Kidney (tissue), 22 donors: ENCODE measurements at places on chromosomes 16 and 17. TPM values are rescaled to one million over a fixed set of nuclear protein-coding genes. Genes with fewer than 3 reads are reported as not detected.

SOX15 gene
- 0.80 TPM for polyA plus RNA-seq

C1QL1 gene
- polyA plus RNA-seq = 25.4 TPM

MT1A gene
- 3.1 TPM for polyA plus RNA-seq

KRT25 gene
- not detected for polyA plus RNA-seq

KCNH4 gene
- not detected for polyA plus RNA-seq

CBLN1 gene
- 0.73 TPM for polyA plus RNA-seq

MYH8 gene
- polyA plus RNA-seq = 0.30 TPM

SYT17 gene
- polyA plus RNA-seq = 8.8 TPM

CLEC18B gene
- 46.1 TPM for polyA plus RNA-seq

KCTD11 gene
- polyA plus RNA-seq = 7.2 TPM

NPIPB8 gene
- polyA plus RNA-seq = not detected

SOX8 gene
- 0.17 TPM for polyA plus RNA-seq

DNA sequence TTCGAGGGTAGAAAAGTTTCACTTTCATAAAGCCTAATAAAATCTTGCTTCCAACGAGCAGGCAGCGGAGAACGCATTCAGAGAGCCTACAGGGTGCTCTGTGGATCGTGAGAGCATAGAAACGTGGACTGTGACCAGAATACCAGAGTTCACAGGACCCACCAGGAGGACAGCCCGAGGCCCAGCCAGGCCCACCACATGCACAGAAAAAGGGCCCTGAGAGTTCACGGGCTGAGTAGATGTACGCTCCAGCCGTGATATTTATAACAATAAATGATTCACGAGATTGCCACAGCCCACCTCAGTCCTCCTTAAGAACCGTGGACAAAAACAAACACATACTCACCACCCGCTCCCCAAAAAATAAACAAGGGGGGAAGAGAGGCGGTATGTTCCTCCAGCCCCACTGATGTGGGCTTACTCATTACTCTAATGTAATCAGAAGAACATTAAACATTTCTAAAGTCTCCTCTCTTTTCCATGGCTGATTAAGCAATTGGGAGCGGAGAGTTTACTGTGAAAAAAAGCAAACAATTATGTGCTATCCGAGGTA lies 207.2 kb downstream of the C16orf78 start:
- no peak overlapping the region for H3K27ac ChIP-seq
- no peak for DNase-seq
- no peaks in the 10 kb centered on the region for H3K4me1 ChIP-seq
- H3K4me3 ChIP-seq = peak overlapping the region; percentile 48

DNA sequence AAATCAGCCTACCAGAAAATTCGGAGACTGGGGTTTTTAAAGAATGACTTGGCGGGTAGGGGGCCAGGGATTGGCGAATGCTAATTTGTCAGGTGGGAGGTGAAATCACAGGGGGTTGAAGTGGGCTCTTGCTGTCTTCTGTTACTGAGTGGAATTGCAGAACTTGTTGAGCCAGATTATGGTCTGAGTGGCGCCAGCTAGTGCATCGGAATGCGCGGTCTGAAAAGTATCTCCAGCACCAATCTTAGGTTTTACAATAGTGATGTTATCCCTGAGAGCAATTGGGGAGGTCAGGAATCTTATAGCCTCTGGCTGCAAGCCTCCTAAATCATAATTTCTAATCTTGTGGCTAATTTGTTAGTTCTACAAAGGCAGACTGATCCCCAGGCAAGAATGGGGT lies 762 bp upstream of the RBL2 start:
- H3K27ac ChIP-seq = no peak overlapping the region
- no peaks in the 10 kb centered on the region for H3K36me3 ChIP-seq
- peaks cover 3% of the 10 kb centered on the region for H3K4me1 ChIP-seq
- DNase-seq = peak; percentile 26
- no peaks in the 10 kb centered on the region for H3K27me3 ChIP-seq
- no peak overlapping the region for H3K4me3 ChIP-seq

- H3K27me3 ChIP-seq = no peaks in the 10 kb centered on the region
- H3K27ac ChIP-seq = no peak overlapping the region
- no peaks in the 10 kb centered on the region for H3K4me1 ChIP-seq
- no peak for DNase-seq
Measured at GRCh38 chr16:24013864-24014645, 178.3 kb downstream of the PRKCB start.

DNA sequence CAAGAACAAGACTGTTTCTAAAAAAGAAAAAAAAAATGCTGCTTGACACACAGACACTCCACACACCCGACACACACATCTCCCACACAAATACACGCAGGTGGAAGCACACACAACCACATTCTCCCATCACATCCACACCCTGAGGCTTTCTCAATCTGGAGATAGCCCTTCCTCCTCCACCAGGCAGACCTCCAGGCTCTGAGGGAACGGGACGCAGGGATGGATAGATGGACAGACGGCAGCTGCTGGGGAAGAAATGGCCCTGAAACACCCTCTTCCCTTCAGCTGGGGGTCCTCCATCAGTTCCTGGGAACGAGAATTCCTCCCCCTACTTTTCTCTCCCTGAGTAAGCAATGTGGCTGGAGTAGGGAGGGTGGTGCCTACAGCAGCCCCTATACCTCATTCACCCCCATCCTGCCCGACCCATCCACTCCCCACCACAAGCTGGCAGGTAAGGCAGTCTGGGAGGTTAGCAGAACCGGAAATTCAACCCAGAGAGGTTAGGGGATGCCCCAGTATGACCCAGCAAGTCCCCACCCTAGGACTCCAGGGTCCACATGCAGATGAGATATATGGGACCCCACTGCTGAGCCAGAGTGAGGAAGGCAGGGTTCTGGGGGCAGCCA lies 4.1 kb upstream of the LITAFD start:
- no peak for DNase-seq
- no peak overlapping the region for H3K4me3 ChIP-seq
- no peaks in the 10 kb centered on the region for H3K36me3 ChIP-seq
- H3K4me1 ChIP-seq = no peaks in the 10 kb centered on the region
- H3K27me3 ChIP-seq = no peaks in the 10 kb centered on the region
- no peak overlapping the region for H3K27ac ChIP-seq

- no peak for DNase-seq
- no peak overlapping the region for H3K27ac ChIP-seq
- H3K4me1 ChIP-seq = no peaks in the 10 kb centered on the region
- no peaks in the 10 kb centered on the region for H3K36me3 ChIP-seq
- H3K27me3 ChIP-seq = no peaks in the 10 kb centered on the region
- H3K4me3 ChIP-seq = no peak overlapping the region
Measured at GRCh38 chr16:83577078-83577745, 230.6 kb upstream of the HSBP1 start.

DNA sequence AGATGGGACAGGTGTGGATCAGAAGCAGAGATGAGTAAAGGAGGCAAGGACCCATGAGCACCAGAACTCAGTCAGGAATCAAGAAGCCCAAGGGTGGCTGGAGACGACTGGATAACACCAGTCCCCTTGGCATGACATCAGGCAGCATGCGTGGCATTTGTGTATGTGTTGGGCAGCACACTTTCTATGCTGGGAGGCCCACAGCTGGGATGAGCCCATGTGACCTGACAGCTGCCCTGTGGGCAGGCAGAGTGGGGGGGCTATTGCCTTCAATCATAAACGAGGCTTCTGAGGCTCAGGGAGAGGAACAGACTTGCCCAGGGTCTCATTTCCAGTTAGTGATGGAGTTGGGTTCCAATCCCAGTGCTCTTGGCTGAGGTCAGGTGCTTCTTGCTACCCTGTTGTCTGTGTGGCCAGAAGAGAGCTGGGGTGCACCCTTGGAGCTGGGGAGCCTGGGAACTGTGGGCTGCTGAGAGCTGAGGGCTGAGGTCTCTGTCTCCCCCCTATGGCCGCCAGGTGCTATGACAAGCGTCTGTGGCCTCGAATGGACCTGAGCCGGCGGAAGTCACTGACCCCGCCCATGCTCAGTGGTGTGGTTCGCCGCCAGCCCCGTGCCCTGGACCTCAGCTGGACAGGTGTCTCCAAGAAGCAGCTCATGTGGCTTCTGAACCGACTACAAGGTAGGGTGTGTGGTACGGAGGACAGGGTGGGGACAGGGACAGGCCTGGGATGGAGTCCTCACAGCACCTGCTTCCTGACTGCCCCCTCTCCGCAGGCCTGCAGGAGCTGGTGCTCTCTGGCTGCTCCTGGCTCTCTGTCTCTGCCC lies 7.1 kb upstream of the ORAI3 start:
- DNase-seq = peak; percentile 72
- peaks cover 4% of the 10 kb centered on the region for H3K36me3 ChIP-seq
- H3K27ac ChIP-seq = peak overlapping the region; percentile 36
- no peak overlapping the region for H3K4me3 ChIP-seq
- H3K27me3 ChIP-seq = no peaks in the 10 kb centered on the region

DNA sequence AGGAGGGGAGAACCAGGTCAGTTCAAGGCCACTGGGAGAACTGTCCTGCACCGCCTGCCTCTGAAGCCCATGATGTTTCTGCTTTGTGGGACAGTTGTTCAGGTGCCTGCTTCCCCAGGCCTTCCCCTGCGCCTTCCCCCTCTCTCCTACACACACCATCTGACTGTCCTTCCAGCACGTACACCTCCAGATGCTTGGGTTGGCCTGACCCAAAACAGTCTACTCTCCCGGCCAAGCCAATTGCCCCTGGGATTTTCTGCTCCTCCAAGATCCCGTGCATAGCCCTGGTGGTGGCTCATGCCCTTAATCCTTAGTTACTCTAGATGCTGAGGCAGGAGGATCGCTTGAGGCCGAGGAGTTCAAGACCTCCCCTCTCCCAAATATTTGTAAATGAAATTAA lies 684 bp upstream of the RSAD1 start:
- peaks cover 7% of the 10 kb centered on the region for H3K36me3 ChIP-seq
- H3K4me3 ChIP-seq = peak overlapping the region; percentile 83
- no peak for DNase-seq
- no peaks in the 10 kb centered on the region for H3K27me3 ChIP-seq
- H3K4me1 ChIP-seq = peaks cover 22% of the 10 kb centered on the region

GRCh38 chr17:64387145-64387473 lies 3.6 kb downstream of the PECAM1 start:
- H3K36me3 ChIP-seq = no peaks in the 10 kb centered on the region
- no peaks in the 10 kb centered on the region for H3K4me1 ChIP-seq
- no peak for DNase-seq
- H3K4me3 ChIP-seq = peak overlapping the region; percentile 23
- H3K27me3 ChIP-seq = no peaks in the 10 kb centered on the region
- peak overlapping the region; percentile 63 for H3K27ac ChIP-seq

GRCh38 chr16:48004141-48004695 lies 151.6 kb downstream of the ABCC12 start:
- no peak for DNase-seq
- no peaks in the 10 kb centered on the region for H3K36me3 ChIP-seq
- H3K4me3 ChIP-seq = no peak overlapping the region
- H3K27me3 ChIP-seq = no peaks in the 10 kb centered on the region
- H3K4me1 ChIP-seq = no peaks in the 10 kb centered on the region

GRCh38 chr17:1713878-1714426 lies 3.8 kb upstream of the TLCD2 start:
- H3K36me3 ChIP-seq = peaks cover 15% of the 10 kb centered on the region
- H3K27me3 ChIP-seq = no peaks in the 10 kb centered on the region
- peaks cover 3% of the 10 kb centered on the region for H3K4me1 ChIP-seq
- H3K27ac ChIP-seq = peak overlapping the region; percentile 99

- H3K27ac ChIP-seq = no peak overlapping the region
- H3K4me3 ChIP-seq = no peak overlapping the region
- H3K36me3 ChIP-seq = no peaks in the 10 kb centered on the region
Measured at GRCh38 chr16:8519643-8520042, 70.7 kb downstream of the TMEM114 start.

- no peak overlapping the region for H3K4me3 ChIP-seq
- no peaks in the 10 kb centered on the region for H3K27me3 ChIP-seq
- H3K4me1 ChIP-seq = no peaks in the 10 kb centered on the region
- peak; percentile 47 for DNase-seq
Measured at GRCh38 chr17:21129023-21129681, 2.4 kb downstream of the DHRS7B start.

- no peaks in the 10 kb centered on the region for H3K27me3 ChIP-seq
- no peak overlapping the region for H3K4me3 ChIP-seq
- H3K27ac ChIP-seq = no peak overlapping the region
Measured at GRCh38 chr17:11737313-11737679, 139.0 kb downstream of the DNAH9 start.

DNA sequence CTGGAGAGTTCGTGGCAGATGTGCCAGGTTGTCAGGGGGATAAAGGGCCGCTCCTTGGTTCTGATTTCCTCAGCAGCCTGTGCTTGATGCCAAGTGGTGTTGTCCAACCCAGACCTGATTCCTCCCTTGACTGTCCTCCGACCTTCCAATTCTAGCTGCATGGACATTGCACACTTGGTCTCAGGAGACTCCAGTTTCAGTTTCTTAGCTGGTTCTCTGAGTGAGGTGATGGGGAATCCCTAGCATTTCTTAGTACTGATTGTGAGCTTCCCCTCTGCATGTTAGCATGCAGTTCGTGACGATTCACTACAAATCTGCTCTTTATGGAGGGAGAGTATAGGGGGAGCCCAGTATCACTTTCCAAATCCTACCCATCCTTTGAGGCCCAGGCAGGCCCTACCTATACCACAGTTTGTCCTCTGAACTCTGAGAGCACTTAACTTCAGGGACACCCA lies 12.4 kb upstream of the CCR7 start:
- no peaks in the 10 kb centered on the region for H3K36me3 ChIP-seq
- H3K4me1 ChIP-seq = no peaks in the 10 kb centered on the region
- no peak overlapping the region for H3K4me3 ChIP-seq
- DNase-seq = no peak
- no peaks in the 10 kb centered on the region for H3K27me3 ChIP-seq

DNA sequence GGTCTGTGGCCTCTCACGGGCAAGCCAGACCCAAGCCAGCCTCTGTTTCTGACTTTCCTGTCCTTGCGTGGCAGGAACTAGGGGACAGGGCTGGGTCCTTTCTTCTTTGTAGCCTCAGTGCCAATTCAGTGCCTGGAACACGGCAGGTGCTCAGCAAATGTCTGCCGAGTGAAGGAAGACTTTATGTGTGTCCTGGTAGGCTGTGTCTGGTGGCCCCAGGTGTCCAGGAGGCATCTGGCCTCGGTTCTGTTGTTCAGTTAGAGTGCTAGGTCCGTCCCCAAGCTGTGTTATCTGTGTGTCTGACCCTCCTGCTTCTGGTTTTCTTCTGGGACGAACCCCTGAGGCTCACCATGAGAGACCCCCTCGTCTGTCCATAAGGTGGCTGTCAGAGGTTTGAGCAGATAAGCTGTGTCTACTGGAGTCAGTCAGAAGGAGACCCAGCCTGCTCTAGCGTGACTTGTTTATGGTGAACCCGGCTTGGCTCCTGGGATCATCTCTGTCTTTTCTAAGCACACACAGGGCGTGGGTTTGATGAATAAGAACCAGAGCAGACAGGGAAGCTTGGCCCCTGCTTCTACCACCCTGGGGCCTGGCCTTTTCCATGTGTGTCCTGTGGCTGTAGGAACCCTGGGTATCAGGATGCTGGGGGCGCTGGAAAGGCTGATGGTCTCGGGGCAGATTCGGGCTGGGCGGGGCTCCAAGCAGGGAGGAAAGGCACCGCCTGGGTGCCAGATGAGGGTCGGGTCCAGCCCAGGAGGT lies 39.3 kb downstream of the ENGASE start:
- H3K4me3 ChIP-seq = no peak overlapping the region
- H3K4me1 ChIP-seq = peaks cover 7% of the 10 kb centered on the region
- no peaks in the 10 kb centered on the region for H3K36me3 ChIP-seq
- DNase-seq = no peak
- no peak overlapping the region for H3K27ac ChIP-seq

GRCh38 chr16:66830422-66831404 lies at the start of gene NAE1:
Gene NAE1, minus strand, starts transcription at chr16:66830976. Its CDS starts 77 bp downstream, at chr16:66830899.
- peak within 1 kb of the TSS; percentile 46 for H3K4me3 ChIP-seq
- H3K36me3 ChIP-seq = peaks cover 7% of the 10 kb centered on the region
- no peaks in the 10 kb centered on the region for H3K27me3 ChIP-seq
- peak within 1 kb of the TSS; percentile 77 for H3K27ac ChIP-seq

GRCh38 chr16:12559714-12560113 lies 244.0 kb downstream of the CPPED1 start:
- DNase-seq = no peak
- H3K4me3 ChIP-seq = no peak overlapping the region
- H3K4me1 ChIP-seq = no peaks in the 10 kb centered on the region
- no peak overlapping the region for H3K27ac ChIP-seq
- H3K27me3 ChIP-seq = no peaks in the 10 kb centered on the region
